ENCODE measurements at places on chromosomes 4 and X.

DNA sequence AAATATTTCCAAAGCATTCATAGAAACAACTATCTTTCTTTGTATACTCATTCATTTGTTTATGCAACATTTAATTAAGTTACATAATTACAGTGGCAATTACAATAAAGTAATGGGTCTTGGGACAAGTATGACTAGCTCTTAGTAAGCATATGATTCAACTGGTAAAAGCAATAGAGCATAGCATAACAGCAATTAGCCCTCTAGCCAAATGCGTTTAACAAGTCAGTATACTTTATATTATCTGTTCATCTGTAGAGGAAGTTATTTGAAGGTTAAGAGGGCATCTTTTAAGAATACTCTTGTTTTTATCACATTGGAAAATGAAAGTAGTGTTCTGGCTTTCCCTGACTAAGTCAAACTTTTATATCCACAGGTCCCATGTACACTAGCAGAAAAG, 198.1 kb upstream of the UGT8 start:
- no peak for DNase-seq

GRCh38 chr4:126004941-126005340, 690.2 kb downstream of the FAT4 start:
- DNase-seq: no peak

DNA sequence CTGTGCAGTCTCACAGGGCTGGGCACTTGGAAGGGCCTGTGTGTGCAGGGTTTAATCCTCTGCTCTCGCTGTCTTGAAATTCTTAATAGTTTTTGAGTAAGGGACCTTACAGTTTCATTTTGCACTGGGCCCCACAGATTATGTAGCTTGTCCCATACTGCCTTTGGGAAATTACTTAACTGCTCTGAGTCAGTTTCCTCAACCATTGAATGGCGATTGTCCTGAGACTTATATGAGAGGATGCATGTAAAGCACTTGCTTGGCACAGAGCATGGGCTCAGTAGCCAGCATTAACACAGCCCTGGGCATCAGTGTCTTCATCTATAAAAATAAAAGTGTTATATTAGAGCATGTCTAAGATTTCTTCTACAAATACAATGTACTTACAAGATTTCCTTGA, 55.8 kb downstream of the CLCN5 start:
- DNase-seq: no peak

GRCh38 chr4:88991746-88992145, 65.2 kb downstream of the FAM13A start:
- no peak for DNase-seq

DNA sequence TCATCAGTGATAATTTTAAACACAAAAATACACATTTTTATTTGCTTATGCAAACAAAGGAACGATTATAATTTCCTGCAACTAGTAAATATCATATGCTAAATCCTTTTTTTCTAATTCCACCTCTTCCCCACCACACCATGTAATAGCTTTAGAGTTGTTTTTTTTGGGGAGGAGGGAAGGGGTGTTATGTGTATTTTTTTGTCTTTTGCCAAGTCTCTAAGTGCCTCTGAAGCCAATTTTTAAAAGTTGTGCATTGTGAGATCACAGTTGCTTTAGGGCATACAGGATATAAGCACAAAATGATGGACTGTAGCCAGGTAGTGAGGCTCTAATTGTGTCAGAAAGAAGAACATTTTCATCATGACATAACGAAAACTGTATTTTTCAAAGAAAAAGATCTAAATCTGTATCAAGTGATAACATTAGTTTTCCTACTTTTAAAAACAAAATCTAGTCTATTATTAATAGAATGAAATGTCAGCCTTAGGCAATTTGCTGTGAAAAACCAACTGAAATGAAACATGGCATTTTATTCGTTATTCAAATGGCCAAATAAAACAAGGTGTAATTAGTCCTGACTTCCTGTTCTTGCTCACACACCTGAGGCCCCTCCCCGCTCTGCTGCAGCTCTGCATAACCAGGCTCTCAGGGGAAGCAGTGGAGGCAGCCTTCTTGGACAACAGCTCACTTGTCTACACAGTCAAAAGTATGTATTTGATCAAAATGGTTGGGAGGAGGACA, 157.4 kb downstream of the PALLD start:
- DNase-seq: no peak

DNA sequence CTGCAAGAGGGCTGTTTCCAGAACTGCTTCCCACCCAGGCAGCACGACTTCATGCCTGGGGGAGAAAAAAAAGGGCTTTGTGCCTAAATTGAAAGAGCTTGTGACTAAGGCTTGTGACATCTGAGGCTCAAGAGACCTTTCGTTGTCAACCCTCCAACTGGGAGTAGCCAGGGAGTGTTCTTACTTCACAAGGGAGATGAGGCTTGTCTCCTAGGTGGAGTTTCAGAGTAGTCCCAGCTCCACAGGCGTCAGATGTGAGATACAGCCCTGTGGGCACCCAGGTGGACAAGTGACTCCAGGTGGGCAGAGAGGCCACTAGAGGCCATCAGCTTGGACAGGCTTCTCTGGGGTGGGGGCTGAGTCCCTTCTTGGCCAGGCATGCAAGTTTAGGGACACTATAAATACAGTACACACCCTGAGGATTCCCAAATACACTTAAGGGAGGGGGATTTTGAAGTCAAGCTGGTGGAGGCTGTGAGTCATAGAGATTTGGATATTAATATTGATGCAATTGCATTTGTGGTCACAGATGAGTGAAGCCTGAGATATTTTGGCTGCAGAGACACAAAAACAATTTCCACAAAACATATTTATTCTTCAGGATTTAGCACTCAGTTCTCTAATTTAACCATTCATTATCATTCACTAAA, 40.1 kb upstream of the SETD7 start:
- no peak for DNase-seq

- DNase-seq: no peak
Observed at GRCh38 chr4:3477750-3478430, 14.8 kb downstream of the DOK7 start.

- DNase-seq: peak; percentile 93
Observed at GRCh38 chrX:130339408-130340222, at the start of gene SLC25A14. Gene SLC25A14, plus strand, starts transcription at chrX:130339919. Its CDS starts 360 bp downstream, at chrX:130340279.

DNA sequence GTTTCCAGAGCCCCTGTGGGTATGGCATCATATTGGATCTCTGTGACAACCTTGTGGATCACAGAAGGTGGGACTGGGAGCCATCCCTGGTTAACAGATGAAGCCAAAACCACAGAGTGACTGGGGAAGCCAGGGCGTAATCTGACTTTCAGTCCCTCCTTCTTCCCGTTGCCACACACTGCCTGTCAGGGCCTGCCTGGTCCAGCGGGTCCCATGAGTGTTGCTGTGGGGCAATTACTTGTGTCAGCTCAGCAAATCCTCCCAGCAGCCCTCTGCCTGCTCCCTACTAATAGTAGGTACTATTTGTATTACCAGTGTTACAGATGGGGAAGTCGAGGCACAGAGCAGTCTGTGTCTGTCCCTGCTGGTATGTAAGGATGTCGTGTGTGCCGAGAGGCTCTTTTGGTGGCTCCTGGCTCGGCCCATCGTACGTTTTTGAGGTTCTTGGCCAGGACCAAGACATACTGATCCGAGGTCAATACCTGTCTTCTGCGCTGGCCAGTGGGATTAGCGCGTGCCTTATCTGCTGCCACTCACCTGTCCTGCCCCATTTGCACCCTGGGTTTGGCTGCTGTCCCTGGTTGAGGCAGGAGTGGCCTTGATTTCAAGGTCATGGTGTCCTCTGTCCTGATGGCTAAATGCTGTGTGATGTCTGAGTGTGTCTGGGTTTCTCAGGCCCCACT, 5.7 kb downstream of the NSG1 start:
- DNase-seq: no peak

DNA sequence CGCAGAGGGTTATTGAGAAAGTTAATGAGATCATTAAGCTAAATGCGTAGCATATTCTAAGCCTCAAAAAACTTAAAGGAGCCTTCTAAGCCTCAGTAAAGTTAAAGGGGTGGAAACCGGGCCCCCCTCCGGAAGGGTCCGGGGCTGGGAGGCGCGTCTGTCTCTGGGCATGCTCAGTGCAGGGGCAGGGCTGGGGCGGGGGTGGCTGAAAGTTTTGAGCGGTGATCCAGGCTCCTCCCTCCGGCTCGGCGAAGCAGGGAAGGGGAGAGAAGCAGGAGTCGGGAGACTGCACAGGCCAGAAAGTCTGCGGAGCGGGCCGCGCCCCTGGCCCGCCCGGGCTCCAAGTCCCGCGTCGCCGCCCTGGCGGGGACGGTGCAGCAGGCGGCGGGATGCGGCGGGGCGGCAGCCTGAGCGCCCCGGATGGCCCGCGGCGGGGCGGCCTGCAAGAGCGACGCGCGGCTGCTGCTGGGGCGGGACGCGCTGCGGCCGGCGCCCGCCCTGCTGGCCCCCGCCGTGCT, at the start of gene EVC:
Gene EVC (plus strand): TSS at position 241 of the 518 bp plus-strand sequence. CDS start 180 bp downstream, at position 421.
- DNase-seq: peak; percentile 74

DNA sequence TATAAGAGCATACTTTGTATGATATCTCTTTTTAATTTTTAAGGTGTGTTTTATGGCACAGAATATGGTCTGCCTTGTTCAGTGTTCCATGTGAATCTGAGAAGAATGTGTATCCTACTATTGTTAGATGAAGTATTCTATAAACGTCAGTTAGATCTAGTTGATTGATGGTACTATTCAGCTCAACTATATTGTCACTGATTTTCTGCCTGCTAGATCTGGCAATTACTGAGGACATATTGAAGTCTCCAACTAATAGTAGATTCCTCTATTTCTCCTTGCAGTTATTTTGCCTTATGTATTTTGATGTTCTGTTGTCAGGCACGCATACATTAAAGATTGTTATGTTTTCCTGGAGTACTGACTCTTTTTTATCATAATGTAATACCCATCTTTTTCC, 39.8 kb downstream of the AWAT2 start:
- DNase-seq: no peak

- peak; percentile 48 for DNase-seq
Observed at GRCh38 chrX:148500423-148501385, at the start of gene AFF2. Gene AFF2, plus strand, starts transcription at chrX:148500617. Its CDS starts 481 bp downstream, at chrX:148501098.

- no peak for DNase-seq
Observed at GRCh38 chr4:53005149-53005546, 143.0 kb downstream of the RASL11B start.

DNA sequence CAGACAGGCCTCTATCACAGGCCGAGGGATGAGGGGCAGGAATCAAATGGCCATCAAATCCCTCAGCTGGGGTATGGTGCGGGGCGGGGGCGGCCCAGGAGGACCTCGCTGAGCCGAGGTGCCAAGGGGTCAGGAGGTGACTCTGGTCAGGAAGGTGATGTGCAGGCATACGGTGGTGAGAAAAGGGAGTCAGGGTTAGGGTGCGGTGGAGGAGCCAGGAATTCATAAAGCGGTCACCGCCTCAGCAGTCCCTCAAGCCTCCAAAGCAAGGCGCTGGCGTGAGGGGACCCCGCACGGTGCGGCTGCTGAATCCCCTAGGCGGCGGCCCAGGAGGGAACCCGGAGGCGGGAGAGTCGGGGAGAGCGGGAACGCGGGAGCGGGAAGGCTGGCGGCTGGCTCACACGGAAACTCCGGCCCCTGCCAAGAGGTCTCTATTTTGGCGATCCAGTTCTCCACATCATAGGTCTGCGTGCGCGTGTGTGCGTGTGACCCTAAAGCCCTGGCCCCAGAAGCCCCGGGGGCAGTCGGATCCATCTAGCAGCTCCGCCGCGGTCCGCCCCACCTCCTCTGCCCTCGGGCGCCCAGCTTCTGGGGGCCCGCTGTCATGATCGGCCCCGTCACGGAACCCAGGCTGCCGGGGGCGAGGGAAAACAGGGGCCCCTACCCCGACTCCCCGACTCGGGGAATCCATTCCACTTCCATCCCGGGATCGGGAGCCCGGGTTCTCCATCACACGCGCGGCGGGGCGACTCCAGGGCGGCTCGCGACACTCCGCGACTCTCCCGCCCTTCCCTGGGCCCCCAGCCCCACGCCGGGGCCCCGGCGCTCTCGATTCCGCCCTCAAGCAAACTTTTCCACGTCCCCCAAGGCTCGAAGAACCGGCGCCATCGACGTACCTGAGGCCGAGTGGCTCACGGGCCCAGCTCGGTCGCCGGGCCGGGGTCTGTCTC, 593 bp downstream of the ELF4 start:
- no peak for DNase-seq
